ENCODE measurements at places on chromosomes 2 and 18. TPM values are rescaled to one million over a fixed set of nuclear protein-coding genes. Genes with fewer than 3 reads are reported as not detected.

Gene ASPRV1
- 0.60 TPM for total RNA-seq

Gene RETREG2
- 32.1 TPM for total RNA-seq

Gene STPG4
- not detected for total RNA-seq

DNA sequence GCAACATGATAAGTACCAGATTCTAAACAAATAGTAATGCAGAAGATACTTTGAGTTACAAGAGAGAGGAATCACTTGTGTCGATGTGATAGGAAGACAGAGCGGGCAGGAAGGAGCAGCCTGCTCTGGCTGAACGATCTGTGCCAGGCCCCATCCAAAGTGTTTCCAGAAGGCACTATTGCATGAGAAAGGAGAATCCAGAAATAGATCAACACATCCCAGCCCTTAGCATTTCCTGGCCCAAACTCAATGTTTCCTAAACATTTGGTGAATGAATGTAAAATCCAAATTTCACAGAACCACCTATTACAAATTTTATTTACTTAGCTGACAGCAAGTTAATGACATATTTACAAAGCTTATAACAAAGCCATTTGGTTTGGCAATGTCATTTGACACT lies 257.2 kb downstream of the TXNL1 start:
- DNase-seq: no peak
- no peaks in the 10 kb centered on the region for H3K4me1 ChIP-seq
- H3K27ac ChIP-seq: no peak overlapping the region
- no peaks in the 10 kb centered on the region for H3K27me3 ChIP-seq
- no peak overlapping the region for H3K4me3 ChIP-seq

- peaks cover 3% of the 10 kb centered on the region for H3K4me1 ChIP-seq
- H3K4me3 ChIP-seq: no peak overlapping the region
- no peaks in the 10 kb centered on the region for H3K27me3 ChIP-seq
- H3K27ac ChIP-seq: no peak overlapping the region
- H3K36me3 ChIP-seq: no peaks in the 10 kb centered on the region
Measured at GRCh38 chr2:113158884-113159553, 14.8 kb upstream of the PSD4 start.
